ENCODE measurements at places on chromosomes 7 and 10.

- no peak for DNase-seq
Measured at GRCh38 chr10:104923501-104923900, 282.4 kb downstream of the SORCS3 start.

DNA sequence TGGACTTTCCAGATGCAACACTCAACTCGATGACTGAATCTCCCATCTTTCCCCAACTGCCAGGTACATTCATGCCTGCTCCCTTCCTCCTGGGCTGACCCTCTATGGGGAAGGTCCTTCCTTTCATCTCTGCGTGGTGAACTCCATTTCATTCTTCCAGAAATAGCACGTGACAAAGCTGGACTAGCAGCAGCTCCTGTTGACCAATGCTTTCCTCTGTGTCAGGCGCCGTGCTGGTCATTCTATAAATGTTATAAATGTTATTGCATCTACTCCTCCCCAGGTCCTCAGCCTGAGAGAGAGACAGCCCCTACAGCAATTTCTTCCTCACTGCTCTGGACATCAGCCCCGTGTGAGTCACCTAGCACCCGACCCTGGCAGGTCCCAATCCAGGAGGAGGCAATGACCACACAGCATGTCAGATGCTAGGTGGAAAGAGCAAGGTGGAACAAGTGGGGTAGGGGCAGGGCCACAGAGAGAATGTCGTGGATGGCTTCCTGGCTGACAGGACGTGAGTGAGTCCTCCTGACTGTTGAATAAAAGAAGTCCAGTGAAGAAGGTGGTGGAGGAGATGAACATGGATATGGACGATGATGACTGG, 178.1 kb downstream of the ADAM12 start:
- no peak for DNase-seq

DNA sequence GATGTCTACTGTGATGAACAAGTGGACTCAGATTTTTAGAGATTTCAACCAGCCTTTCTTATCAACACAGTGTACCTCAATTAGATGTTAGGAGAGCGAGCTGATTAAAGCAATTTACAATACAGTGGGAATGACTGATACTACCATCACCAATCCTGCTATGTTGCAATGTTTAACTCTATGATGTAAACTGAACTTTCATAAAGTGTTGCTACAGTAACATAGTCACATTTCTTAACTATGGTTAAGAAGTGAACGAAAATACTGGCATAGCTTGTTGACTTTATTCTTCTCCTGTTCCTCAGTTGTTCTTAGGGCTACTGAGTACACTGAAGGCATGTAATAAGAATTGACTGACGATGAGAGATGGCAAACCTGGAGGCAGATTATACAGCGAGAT, 139.8 kb downstream of the MYOF start:
- no peak for DNase-seq

DNA sequence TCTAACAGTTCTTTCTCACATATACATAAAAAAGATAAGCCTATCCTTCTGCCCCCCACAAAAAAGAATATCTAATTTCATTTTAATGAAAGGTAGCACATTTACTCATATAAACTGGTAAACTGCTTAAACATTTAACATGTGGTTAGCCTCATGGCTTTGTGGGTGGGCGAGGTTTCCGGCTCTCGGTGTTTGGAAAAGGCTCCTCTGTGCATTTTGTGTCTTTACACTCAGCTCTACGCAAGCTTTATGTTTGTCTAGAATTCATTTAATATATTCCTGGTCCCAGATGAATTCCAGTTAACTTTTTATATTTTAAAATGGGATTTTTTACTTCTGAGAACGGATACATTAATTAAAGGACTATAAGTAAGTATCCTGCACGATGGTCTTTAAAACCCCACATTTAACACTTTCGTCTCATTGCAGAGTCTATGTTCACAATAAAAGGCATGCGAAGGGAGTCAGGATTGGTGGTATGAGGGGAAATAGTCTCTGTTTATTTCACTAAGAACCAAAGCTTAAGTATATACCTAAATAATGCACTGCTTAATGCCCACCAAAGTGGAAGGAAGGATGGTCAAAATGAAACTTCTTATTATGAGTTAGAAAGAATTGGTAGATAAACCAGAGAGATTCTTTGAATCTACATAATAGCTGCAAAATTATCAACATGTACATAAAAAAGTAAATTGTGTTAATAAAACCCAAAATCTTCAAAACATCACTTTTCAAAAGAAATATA, 197.2 kb downstream of the CRPPA start:
- no peak for DNase-seq

GRCh38 chr10:24988831-24989640, 26.9 kb downstream of the ENKUR start:
- no peak for DNase-seq

DNA sequence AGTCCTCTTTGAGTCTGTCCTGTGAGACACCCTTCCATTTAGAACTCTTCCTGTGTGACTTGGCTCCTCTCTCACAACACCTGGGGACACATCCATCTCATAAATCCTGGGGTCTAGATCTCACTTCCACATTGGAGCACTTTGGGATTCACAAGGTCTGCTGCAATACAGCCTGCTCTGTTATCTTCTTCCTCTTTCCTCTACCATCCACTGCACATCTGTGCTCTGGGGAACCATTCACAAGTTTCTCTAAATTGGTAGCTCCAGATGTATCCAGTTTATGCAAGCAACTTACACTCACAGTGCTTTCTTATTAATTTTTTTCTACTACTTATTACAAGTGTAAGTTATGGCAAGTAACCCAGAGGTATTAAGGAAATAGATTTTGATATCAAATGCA, 5.5 kb upstream of the FIGNL1 start:
- DNase-seq = no peak

DNA sequence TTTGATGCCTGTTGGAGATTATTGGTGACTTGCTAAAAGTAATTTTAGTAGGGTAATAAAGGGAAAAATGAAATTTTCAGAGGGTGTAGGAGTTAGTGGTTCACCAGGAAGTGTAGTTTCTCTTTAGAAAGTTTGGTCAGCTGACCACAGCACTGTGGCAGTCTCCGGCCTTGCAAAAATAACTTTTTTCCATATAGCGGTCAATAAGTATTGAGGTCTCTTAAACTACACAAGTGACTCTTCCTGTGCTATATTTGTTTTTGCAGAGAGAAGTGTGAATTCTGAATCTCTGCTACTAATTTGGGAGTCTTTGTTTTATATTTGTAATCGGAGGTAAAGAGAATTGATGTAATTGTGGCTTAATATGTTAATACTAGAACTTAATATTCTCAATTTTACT, 24.3 kb downstream of the PTPN12 start:
- DNase-seq = no peak

DNA sequence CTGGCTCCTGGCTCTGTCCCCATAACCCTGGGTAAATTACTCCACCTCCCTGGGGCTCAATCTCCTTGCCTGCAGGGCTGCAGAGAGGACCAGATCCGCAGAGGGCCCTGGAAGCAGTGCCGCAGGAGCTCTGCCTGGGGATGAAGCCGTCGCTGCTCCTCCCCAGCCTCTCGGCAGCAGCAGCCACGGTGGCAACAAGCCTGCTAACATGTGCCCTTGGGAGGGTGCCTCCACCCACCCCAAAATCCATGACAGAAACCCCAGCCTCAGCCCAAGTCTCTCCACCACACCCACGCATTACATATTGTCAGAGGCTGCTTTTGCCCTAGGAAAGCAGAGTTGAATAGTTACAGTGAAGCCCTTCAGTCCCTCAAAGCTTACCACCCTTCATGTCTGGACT, 486.4 kb upstream of the FOXK1 start:
- DNase-seq = no peak

GRCh38 chr7:158808126-158808525, 21.2 kb downstream of the ESYT2 start:
- DNase-seq = no peak

DNA sequence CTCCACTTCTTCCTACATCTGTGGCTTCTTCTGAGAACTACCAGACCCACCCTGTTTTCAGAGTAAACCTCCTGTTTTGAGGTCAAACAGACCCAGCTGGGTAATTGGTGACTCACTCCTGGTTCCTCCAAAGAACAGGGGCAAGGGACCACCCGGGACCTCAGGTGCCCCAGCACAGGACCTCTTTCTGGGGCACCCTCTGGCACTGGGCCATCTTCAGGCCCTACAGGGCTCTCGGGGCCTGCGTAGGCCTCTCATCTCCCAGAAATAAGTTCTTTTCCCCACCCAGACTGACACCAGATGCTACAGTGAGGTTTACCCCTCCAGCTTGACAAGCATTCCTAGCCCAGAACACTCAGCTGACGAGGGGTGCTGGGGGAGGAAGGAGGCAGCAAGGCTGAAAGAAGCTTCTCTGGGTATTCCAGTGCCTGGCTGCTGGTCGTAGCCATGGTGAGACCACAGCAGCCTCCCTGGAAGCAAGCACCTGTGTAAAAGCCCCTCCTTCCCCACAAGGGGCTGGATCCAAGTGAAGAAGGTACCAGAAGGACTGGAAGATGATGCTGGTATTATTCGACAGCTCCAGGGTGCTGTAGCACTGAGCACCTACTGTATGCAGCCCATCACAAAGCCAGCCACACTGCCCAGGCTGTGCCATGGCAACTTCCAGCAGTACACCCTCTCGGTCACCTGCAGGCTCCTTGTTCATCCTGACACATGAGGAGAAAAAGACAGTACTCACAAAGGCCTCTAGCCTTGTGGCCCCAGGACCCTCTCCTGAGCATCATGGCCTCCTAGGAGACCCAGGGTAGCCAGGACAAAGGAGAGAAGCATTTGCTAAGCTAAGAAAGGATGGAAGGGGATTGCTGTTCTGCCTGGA, 47.4 kb downstream of the ALOX5 start:
- no peak for DNase-seq

DNA sequence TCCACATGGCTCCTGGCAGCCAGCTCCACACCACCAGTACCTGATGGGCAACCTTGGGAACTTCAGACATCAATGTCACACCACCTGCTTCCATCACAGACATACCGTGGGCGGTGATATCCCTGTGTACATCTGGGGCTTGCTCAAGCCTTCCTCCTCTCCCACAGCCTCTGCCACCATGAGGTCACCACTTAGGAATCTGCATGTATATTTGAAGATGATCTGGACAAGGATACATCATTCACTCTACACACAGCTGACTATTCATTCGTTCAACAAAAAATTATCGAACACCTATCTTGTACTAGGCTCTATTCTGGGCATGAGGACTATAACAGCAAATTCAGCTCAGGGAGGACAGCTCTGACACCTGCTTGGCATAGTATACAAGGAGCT, 6.8 kb downstream of the DLG5 start:
- peak; percentile 75 for DNase-seq

DNA sequence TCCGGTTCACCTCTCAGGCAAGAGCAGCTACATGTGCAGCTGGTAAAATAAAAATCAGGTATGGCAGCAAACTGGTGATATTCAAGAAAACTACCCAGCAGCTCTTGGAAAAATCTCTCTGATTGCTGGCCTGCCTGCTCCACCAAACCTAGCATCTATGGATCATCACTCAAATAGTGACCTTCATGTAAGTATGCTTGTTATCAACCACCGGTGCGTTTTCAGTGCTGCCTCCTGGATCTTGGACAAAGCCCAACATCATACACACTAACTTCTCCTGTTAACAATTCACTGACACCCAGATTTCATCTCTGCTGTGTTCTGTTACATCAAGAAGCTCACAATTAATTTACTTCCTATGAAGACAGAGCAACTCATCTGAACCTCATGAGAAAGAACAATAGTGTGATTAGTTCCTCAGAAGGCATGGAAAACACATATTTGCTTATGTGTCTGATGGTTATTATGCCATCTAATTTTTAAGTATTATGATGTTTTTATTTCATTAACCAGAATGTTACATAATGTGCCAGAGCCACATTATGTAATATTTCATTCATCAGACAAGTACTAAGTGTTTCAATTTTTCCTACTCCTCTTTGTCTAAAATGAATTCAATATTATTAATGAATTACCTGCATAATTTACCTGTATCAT, 8.8 kb downstream of the CDK6 start:
- no peak for DNase-seq

GRCh38 chr10:102523250-102524029, 19.7 kb downstream of the SUFU start:
- no peak for DNase-seq

DNA sequence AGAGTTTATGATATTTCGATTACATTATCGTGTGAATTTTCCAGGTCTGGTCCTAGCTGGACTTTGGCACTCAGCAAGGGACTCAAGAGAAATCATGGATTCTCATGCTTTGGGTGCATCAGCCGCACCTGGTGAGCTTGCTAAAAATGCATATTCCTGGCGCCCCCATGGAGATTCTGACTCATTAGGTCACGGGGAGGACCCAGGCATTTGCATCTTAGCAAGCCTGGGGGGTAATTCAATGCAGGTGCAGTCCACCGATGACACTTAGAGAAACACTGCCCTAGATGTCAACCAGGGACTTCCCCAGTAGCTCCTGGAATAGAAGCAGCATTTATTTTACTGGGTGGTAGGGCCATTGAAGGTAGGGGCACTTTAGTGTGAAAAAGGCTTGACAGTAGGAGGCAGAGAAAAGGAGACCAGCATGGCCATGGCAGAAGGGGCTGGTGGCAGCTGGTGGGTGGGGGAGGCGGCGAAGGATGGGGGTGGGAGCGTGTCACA, 29.9 kb upstream of the PDCD4 start:
- DNase-seq = no peak
